ENCODE measurements at places on chromosomes 6 and 20.
A peak's percentile ranks its signal among the peaks of the same experiment; 100 is the strongest.

GRCh38 chr20:62858058-62858830, 3.4 kb downstream of the TCFL5 start:
- no peak for DNase-seq

DNA sequence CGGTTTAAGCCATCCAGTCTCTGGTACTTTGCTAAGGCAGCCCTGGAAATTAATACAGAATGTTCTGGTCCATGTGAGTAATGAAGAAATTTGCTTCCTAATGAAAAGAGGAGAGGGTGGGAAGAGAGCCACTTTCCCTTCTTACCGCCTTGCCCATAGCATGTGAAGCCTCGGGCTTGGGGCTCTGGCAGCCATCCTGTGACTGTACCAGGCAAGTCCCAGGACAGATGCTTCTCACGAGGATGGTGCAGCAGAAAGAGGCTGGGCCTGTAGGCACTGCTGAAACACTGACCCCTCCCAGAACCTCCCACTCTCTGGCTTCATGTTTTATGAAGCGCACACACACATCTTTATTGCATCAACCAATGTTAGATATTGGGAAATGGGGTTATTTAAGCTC, 74.8 kb downstream of the IYD start:
- no peak for DNase-seq

DNA sequence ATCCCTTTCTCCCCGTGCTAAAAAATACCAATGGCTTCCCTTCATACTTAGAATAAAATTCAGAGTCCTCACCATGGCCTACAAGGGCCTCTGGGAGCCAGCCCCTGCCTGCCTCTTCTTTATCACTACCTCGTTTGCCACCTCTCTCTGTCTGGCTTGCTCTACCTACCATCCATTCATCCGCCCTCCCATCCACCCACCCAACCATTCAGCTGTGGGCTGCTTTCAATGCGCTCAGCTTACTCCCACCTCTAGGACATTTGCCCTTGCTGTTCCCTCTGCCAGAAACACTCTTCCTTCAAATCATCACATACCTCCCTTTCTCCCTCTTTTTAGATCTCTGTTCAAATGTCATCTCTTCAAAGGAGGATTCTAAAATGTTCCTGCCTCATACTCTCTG, 44.4 kb downstream of the PACSIN1 start:
- DNase-seq = no peak

DNA sequence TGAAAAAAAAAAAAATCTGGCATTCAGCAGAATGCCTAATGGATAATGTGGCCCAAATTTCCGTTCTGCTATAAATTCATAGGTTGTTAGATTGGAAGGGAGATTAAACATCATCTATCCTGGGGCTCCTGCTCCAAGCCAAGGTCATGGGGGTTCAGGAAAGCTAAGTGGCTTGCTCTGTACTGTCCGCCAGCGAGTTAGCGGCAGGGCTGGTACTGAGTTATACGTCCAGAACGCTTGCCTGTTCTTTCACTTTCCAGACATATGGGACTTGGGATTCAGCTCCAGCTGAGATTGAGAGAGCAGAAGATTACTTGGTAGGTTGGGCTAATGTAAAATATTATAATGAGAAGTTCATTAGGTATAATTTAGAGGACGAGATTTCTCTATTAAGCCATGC, 858 bp downstream of the RWDD1 start:
- peak; percentile 23 for DNase-seq

- no peak for DNase-seq
Observed at GRCh38 chr20:18692447-18692846, 104.6 kb downstream of the DTD1 start.

GRCh38 chr20:14773486-14773885, 436.1 kb upstream of the FLRT3 start:
- DNase-seq = no peak

DNA sequence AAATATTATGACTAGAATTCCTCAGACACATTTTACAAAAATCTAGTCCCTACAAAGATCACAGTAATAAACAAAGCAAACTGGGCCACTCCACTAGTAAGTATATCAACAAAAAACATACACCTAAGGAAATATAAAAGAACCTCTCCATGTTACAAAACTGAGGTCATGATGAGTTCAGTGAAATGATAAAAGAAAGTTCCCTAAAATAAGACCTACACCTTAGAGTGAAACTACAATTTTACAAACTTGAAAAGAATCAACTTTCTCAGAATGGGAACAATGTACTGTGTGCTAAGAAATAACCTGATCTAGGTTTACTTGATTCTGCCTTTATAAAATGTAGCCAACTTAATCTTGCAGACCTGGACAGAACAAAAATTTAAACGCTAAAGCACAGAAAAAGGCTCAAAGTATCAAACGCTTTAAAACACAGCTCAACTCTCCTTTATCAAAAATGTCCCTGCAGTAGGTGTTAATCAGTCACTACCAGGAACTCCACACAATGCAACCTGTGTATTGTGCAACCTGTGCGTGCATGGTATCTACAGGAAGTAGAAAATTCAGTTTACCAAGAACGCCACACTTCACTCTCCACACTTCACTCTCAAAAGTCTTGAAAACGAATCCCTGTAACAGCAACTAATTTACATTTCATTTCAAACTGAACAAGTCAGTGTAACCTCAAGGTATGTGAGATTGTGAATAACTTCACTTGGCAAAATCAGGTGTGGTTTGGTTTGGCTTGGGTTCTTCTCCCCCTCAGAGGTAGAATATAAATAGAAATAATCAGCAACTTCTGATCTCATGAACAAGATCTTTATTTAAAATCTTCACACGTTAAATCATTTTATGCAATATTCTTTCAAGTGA, 1.8 kb downstream of the RALGAPA2 start:
- DNase-seq = peak; percentile 58

DNA sequence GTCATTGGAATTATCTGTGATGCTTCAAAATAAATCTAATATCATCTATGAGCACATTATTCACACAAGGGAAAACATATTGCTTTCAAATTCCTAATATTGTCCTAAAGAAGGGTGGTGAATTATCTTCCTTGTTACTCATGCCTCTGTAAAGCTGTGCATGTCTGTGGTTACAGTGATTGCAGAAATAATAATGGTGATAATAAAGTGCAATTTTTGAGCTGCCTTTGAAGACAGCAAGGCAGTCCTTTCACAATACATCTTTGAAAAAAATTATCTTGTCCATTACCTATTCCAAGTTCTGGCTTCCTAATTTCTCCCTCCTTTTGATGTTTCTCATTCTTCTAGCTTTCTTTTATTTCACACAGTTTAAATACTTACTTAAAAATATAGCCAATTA, 442.1 kb upstream of the EYS start:
- DNase-seq = no peak

- peak; percentile 65 for DNase-seq
Observed at GRCh38 chr6:45663251-45664221, 285.8 kb upstream of the SUPT3H start.

GRCh38 chr6:112933947-112934346, 586.8 kb downstream of the RFPL4B start:
- no peak for DNase-seq

DNA sequence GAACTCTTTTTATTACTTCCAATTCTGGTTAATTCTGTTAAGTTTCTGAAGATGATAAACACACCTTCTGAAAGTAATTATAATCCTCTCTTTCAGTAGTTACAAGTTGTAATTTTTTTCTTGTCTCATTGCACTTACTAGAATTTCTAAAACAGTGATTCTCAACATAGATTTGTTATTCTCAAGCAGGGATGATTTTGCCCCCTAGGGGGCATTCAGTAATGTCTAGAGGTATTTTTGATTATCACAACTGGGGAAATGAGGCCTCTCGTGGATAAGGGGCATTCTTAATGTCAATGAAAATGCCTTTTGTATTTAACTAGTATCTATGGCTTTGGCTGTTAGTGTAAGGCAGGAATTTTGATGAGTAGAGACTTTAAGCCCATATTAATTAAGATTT, 39.4 kb upstream of the MAFB start:
- DNase-seq = no peak

DNA sequence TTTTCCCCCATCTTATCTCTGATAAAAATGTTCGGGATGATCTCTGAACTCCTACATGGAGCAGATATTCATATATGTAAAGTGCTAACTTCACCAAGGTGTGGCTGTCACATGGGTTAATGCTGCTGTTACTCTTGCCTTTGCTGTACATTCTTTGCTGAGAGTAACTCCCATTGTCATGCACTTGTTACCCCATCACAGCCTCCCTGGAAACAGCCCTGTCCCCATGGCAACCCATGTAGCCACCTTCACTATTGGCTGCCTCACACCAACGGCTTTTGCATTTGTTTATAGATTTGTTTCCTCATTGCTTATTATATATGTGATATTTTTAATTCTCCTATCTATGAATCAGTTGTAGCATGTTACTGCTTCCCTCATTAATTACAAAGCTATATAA, 17.3 kb upstream of the IBTK start:
- DNase-seq = no peak

DNA sequence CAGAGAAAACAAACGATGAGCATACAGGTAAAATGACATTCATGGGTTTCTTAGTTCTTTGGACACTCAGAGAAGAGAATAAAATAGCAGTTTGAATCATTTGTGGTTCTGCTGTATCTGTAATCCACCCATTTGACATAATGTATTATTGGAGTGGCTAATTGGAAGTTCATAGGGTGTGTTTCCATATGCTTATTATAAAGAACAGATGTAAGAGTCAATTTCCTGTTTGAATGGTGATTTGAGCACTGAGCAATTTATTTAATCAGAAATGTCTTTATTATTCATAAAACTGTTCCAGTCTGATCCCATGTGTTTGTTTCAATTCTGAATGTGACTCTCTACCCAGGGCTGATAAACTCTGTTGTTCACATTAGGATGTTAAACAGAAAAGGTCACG, 939.1 kb downstream of the KIF16B start:
- no peak for DNase-seq

DNA sequence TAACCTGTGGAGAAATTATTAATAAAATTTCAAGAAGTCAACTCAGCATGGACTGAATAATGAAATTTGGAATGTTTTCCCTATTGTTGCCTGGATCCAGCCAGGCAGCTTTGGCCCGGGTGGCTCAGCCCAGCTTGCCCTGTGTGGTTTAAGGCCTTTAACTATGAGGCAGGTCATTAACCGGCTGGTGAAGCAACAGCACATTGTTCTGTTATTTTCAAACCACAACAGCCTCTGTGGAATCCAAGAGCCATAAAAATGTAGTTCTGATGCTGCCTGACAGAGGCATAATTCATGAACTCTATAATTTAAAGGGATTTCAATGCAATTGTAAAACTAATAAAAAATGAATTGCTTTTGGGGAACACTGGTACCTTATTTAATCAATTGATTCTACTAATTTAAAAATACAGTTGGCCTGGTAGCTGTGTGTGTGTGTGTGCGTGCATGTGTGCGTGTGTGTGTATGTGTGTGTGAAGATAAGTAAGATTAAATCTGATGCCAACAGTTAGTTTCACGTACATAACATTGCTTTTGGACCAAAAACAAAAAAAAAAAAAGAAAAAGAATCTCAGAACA, 117.7 kb downstream of the RPS12 start:
- DNase-seq = no peak

GRCh38 chr20:8427419-8428040, 295.5 kb downstream of the PLCB1 start:
- DNase-seq = no peak

GRCh38 chr20:35837577-35838195, 65.9 kb downstream of the PHF20 start:
- no peak for DNase-seq

DNA sequence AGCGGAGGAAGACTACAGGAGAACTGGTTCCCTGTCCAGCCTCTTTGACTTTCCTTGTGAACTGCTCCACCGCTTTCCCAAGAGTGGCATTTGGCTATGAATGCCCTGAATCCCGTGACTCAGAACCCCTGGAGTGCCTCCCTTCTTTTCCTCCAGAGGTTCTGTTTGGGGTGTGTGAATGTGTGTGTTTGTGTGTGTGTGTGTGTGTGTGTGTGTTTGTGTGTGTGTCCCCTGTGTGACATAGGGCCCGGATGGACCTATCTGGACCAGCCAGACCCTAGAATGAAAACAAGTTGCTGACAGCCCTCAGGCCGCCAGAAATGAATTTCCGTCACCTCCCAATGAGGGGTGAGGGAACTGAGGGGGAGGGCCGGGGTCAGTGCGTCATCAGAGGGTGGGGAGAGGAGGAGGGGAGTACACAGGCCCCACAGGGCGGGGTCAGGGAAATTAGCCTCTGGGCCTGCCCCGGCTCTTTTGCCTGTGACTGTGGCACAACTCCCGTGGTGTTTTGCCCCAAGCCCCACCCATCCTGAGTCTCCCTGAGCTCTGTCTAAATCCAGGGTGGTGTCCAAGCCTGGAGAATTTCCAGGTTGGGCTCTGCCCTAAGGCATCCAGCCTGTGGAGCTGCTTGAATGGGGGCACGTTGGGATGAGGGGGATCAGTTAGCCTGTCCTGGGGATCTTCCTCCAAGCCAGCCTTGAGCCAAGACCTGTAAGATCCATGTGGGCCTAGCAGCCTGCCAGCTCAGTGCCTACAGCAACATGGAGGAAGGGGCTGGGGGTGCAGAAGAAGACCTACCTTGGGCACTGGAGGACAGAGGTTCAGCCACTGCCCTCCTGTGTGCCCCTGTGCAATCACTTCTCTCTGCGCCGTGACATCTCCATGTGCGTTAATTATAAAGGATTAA, 15.2 kb upstream of the MRPS18A start:
- no peak for DNase-seq

DNA sequence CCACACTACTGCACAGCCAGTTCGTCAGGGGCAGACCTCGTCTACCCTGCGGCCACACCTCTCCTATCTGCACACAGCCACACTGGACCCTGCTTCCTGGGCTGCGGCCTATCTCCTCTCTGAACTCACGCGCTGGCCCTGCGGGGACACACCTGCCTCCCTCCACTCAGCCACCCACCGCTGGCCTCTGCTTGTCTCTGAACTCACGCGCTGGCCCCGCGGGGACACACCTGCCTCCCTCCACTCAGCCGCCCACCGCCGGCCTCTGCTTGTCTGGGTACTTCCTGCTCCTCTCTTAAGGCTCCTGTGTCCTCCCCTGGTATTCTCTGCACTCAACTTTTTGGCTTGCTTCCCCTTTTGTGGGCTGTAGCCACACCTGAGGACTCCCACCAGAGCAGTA, 52.3 kb downstream of the HUS1B start:
- DNase-seq = no peak

DNA sequence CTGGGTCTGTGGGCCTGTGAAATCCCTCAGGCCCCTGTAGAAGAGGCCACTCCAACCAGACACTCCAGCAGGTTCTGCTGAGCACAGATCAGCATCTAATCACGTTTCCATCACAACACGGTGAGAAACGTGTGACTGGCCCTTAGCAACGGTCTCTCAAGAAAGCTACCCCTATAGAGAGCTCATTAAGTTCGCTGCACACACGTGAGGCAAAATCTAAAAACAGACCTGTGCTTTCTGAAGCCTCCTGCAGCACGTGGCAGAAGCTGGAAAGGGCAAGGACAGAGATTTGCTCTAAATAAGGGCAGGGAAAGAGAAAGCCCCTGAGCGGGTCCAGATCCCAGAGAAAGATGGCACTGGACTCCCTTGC, 56.5 kb downstream of the GPR6 start:
- no peak for DNase-seq

DNA sequence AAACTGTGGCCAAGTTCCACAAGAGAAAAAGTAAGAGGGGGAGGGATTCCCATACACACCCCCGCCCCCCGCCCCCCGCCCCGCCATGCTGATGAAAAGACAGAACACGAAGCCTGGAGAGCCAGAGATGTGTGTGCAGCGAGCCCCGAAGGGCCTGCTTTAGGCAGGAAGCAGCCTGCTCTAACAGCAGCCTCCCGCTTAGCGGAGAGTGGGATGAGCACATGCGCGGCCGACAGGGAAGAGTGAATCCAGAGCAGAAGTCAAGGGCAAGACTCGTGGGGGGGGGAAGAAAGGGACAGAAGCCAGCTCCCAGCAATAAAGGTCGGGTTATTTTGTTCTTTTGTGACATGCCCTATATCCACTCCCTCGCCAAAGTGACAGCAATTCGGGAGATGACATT, 67.2 kb upstream of the PTGIS start:
- DNase-seq = no peak

Measured in activated CD4-positive, alpha-beta T cell treated with anti-CD3 and anti-CD28 coated beads, Interleukin-2, amount 50 U/mL, for 16 hours (primary cell).